Epithelial cell of proximal tubule (primary cell): ENCODE measurements at places on chromosomes 6 and 20.

GRCh38 chr20:56723331-56723730 lies 94.2 kb downstream of the TFAP2C start:
- DNase-seq: no peak

GRCh38 chr20:3470208-3470626 lies 601 bp upstream of the ATRN start:
- DNase-seq: no peak

- DNase-seq: no peak
Measured at GRCh38 chr20:37294262-37294981, 5.0 kb downstream of the MANBAL start.

GRCh38 chr6:14665827-14666724 lies 548.5 kb downstream of the CD83 start:
- no peak for DNase-seq

- DNase-seq: no peak
Measured at GRCh38 chr6:35687658-35688604, 784 bp downstream of the FKBP5 start.

DNA sequence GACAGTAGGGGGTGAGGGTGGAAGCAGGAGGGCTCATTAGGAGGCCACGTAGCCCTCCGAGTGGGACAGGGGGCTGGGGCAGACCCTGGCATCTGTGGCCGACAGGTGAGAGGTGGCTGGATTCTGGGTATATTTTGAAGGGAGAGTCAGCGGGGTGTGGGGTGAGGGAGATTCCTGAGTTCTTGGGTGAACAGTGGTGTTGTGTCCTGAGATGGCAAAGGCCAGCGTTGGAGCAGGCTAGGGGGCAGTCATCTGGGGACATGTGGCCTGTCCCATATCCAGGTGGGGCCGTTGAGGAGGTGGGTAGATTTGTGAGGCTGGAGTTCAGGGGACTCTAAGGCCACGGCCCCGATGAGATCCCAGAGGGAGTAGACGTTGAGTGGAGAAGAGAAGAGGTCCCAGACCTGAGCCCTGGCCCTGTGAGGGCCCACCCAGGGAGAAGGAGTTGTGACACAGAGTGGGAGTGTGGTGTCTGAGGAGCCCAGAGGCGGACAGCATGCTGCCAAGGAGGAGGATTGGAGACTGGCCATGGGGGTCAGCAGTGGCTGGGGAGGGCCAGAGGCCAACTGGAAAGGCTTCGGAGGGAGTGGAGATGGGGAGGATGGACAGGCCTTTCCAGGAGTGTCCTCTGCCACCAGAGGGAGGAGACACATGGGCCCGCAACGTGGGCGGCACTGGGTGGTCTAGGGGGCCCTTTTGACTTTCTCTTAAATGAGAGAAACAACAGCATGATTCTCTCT lies 19.6 kb downstream of the PACSIN1 start:
- DNase-seq: no peak

DNA sequence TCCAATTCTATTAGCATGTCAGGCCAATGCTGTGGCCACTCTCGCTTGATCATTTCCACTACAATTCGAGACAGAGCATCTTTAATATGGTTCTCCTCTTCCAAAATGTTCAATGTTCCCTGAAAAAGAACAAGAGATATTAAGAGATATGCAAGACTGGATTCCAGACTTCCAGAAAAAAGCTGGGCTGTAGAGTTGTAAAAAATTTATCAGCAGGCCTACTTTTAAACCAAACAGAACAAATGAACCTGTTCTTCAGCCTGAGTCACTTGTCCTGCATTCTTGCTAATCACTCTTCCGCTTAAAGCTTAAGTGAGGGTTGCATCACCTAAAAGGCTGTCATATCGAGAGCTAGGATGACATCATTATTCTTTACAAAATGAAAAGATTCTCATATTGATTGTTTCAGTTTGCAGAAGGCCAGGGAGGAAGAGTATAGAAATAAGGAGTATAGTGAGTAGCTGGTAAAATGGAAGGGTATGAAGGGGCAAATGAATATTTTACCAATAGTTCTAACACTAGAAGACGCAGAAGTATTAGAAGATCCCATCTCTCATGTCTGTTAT lies 4.9 kb downstream of the XPO5 start:
- peak; percentile 91 for DNase-seq

DNA sequence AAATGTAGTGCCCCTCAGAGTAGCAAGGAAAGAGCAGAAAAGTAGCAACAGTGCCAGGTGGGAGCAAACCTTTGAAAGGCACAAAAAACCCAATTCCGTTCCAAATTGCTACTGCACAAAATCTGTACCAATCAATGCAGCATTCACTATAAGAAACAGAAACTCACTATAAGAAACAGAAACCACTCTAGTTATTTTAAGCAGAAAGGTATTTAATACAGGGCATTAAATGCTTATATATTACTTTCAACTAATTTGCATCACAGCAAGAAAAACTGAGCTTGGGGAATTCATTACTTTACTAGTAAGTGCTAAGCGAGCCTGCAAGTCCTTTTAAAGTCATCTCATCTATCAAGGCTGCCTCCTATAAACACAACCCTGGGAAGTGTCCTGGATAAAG lies 116.5 kb upstream of the OLIG3 start:
- DNase-seq: no peak

DNA sequence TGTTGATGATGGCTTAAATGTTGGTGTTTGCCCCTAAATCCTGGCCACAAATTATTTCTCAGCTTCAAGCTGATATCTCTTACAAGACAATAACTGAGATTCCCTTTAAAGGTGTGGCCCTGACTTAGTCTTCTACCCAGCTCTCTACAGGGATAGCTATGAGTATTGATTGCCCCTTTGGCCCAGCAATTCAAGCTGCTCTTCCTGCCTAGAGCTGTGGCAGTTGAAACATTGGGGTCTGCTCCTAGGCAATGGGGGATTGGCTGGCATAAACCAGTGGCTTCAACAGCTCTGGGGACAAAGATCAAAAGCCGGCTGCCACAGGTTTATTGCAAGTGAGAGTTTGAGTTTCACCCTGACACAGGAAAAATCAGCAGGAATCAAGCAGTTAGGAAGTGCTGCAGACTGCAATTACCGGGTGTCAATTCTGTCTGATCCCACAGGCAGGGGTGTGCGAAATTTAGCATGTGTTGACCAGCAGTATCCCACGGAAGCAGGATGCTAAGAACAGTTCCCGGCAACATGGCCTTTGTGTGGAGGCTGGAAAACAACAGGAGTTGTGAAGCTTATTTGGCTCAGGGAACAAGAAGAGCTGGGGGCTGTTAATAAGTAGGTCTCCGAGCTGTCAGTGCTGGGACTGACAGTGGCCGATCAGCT lies 66.2 kb upstream of the IYD start:
- DNase-seq: no peak

DNA sequence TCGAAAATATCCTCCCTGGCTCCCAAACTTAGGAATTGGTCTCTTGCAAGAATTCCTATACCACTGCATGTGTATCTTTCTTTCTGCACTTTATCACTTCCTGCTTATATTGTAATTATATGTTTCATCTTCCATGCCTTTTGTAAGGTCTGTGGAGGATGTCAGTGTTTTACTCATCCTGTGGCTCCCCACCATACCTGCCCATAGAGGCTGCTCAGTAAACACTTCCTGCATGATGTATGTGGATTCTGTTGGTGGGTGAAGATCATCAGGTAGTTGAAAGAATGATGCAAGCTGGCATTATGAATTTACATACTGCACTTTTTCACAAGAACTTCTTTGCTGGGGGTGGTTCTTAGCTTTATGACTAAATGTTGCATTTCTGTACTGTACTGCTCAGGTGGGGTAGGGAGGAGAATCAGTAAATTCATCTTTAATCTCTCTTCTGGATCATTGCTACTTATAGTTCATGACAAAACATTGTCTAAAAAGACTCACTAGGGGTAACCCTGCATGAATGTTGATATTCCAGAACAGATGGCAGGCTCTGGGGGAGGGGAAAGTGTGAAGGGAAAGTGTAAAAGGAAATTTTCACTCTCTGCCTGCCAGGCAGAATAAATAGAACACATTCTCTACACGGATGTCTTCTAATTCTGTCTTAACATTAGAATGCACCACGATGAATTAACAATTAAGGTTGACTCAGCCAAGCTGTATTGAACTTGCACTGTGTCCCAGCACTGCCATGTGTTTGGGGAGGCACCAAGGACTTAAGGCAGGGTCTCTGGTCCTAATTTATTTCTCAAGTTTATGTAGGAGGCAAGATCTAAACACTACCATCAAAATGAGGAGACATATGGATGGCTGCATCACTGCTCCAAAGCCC lies 36.0 kb upstream of the KLHL31 start:
- no peak for DNase-seq

DNA sequence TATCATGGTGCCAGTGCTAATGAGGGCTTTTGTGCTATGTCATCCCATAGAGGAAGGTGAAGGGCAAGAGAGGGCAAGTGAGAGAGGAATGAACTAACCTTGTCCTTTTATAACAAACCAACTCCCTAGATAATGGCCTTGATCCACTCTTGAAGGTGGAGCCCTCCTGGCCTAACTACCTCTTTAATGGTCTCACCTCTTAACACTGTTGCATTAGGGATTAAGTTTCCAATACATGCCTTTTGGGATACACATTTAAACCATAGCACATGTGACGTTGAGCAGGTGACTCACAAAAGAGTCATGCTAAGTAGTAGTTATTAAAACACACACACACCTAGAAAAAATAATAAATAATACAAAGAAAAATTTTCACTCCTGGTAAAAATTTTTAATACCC lies 36.9 kb downstream of the CCN2 start:
- no peak for DNase-seq

GRCh38 chr20:4936392-4936850 lies 64.9 kb downstream of the SLC23A2 start:
- no peak for DNase-seq

- DNase-seq: no peak
Measured at GRCh38 chr6:144019929-144020328, 11.9 kb upstream of the PLAGL1 start.

- DNase-seq: no peak
Measured at GRCh38 chr6:122286512-122286911, 112.9 kb upstream of the HSF2 start.

DNA sequence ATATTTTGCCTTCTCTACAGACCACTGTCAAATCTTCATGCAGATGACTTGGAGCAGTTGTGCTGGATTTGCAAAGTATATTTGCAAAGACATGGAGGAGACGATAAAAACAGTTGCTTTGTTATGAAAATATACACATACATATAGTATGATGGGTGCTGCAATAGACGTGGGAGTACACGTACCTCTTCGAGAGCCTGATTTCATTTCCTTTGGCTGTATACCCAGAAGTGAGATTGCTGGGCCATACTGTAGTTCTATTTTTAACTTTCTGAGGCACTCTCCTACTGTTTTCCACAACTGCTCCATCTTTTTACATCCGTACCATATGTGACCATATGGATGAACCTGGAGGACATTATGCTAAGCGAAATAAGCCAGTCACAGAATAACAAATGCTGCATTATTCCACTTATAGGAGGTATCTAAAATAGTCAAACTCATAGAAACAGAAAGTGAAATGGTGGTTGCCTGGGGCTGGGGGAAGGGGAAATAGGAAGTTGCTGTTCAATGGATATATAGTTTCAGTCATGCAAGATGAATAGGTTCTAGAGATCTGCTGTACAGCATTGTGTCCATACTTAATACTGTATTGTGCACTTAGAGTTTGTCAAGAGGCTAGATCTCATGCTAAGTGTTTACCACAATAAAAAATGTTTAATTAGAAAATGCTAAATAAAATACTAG lies 223.8 kb downstream of the HAO1 start:
- no peak for DNase-seq

- no peak for DNase-seq
Measured at GRCh38 chr6:4814212-4814611, 38.0 kb downstream of the CDYL start.

- DNase-seq: no peak
Measured at GRCh38 chr20:10922506-10922905, 248.7 kb upstream of the JAG1 start.

DNA sequence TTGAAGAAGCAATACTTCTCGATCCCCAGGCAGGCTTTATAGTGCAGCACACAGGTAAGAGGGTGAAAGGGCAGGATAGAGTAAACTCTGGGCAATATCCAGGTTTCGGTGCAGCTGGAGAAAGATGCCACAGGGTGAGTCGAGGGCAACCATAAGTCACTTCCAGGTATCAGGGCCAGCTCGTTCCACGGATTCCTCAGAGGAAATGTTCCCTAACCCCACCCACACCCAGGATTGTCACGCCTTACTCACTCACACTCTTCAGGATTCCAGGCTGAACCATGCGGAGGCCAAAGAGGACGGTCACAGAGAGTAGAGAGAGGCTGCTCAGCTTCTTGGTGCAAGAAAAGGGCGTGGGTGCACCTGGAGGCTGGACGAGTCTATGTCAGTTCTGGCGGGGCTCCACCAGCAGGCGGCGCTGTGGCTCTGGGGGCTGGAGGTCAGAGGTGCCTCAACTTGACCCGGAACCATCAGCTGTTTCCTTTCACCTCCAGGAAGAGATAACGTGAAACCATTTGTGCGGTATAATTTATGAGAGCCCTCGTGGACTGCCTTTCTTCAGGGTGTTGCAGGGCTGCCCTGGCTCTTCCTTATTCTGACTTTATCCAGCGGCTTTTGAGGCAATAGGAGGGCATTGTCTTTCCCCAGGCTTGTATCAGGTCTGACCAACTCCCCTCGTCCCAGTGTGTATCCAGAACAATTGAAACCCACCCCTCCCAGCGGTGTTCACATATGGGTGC lies 14.5 kb upstream of the WFDC12 start:
- no peak for DNase-seq

DNA sequence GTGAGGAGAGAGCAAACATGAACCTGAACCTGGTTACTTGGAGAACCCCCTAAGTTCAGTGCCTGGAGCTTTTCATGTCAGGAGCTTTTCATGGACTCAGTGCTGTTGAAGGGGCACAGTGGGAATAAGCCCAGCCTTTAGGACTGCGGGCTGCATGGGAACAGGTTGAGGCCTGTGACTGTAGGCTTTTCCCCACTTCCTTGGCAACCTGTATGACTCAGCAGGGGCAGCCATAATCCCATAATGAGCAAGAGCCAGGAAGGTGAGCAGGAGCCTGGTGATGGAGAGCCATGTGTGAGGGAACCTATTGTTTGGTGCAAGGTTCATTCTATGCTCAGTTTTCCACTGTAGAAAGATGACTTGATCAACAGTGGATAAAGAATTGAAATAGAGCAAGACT lies 23.4 kb downstream of the MEP1A start:
- no peak for DNase-seq

- DNase-seq: no peak
Measured at GRCh38 chr20:11076434-11077105, 402.8 kb upstream of the JAG1 start.

DNA sequence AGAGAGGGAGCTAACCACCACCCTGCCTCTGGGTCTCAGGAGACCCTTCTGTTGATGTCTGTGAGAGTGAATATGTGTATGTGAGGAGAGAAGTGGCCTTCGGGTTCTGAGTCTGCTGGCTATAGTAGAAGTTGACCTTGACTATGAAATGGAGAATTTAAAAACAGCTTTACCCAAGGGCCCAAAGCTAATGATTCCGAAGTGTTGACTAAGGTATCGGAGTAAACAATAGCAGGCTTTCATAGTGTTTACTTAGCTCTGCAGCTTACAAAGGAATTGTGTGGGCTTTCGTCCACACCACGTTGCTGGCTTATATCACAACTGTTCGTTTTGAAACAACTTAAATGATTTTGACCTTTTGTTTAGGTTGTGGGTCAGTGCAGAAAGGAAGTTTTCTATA lies 126.5 kb upstream of the JAG1 start:
- no peak for DNase-seq

DNA sequence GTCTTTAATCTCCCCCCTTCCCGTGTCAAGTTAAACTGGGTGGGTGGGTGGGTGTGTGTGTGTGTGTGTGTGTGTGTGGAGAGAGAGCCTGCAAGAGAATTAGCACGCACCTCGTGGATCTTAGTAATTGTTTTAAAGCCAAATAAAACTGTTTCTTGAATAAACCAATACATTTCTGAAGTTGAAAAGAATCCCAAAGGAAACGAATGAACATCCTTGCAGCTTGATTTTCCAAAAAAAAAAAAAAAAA lies 381 bp upstream of the BICRAL start:
- DNase-seq: no peak
